ENCODE measurements at places on chromosomes 5 and 9.

DNA sequence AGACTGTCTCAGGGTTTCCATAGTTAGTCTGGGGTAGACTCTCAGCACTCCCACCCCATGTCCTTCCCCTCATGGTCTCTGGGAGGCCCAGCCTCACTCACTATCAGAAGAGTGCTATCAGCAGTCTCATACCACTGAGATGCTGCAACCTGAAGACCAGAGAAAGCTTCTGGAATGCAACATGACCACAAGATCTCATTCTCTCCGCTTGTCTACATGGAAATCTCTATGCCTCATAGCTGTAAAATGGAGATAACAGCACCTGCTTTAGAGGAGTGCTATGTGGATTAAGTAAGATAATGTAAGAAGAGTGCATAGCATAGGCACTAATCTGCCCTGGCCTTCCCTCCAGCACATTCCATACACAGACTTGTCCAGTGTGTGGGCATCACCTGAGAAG, 47.0 kb upstream of the ZNF169 start:
- H3K36me3 ChIP-seq = no peaks in the 10 kb centered on the region
- H3K27ac ChIP-seq = no peak overlapping the region
- no peak for DNase-seq
- H3K27me3 ChIP-seq = peaks cover 1% of the 10 kb centered on the region
- no peak overlapping the region for H3K4me3 ChIP-seq

GRCh38 chr5:89065919-89066318, 182.9 kb upstream of the MEF2C start:
- no peak overlapping the region for H3K27ac ChIP-seq
- DNase-seq = no peak
- H3K4me1 ChIP-seq = no peaks in the 10 kb centered on the region
- no peaks in the 10 kb centered on the region for H3K36me3 ChIP-seq
- no peaks in the 10 kb centered on the region for H3K27me3 ChIP-seq

- no peaks in the 10 kb centered on the region for H3K4me1 ChIP-seq
- H3K36me3 ChIP-seq = no peaks in the 10 kb centered on the region
These were observed 74.8 kb downstream of the SLF1 start for GRCh38 chr5:94693043-94693822.

DNA sequence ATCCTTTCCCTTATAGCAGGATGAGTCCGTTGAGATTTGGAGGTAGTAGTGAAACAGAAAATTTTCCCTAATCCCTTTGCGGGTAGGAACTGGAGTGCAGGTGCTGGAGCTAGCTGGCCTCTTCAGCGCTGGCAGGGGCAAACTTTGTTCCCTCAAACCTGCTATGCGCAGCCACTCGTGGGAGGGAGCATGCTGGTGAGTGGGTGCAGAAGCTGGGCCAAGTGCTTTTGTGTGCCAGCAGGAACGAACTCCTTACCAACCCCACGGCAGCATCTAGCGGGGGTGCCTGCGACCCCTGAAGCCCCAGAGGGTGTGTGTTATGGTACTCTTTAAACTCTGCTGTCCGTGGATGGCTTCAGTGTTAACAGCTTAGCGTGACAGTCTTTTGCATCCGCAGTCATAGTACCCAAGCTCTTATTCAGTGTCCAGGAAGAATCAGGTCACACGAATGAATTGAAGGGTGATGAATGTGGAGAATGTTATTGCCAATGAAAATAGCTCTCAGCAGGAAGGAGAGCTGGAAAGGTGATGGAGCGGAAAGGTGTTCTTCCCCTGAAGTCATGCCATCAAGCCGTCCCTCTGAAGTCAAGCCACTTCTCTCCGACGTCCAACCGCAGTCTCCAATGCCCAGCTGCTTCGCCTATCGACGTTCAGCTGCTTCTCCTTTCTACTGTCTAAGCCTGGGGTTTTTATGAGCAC, 1445.1 kb upstream of the CDH9 start:
- no peak overlapping the region for H3K4me3 ChIP-seq
- H3K27ac ChIP-seq = no peak overlapping the region
- H3K27me3 ChIP-seq = no peaks in the 10 kb centered on the region
- H3K4me1 ChIP-seq = no peaks in the 10 kb centered on the region
- no peak for DNase-seq

DNA sequence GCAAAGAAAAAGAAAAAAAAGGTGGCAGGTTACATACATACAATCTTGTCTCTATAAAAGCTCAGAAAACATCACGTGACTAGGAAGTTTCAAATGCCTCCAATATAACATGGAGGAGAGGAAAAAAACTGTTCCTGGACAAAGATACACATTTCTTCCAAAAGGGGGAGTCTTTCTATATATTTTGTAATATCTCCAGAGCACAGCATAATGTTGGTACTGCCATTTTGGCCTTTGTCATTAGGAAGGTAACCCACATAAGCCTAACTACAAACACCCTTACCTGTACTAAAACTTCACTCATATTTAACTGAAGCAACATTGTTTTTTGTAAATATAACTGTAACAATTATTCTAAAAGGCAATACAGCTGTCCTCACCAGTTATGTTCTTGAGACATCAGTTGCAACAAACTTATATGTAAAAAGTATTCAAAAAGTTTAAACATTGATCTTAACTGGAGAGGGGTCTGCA, 1.2 kb upstream of the BTF3 start:
- DNase-seq = no peak
- peaks cover 31% of the 10 kb centered on the region for H3K4me1 ChIP-seq
- peaks cover 6% of the 10 kb centered on the region for H3K27me3 ChIP-seq
- peaks cover 22% of the 10 kb centered on the region for H3K36me3 ChIP-seq
- no peak overlapping the region for H3K27ac ChIP-seq
- H3K4me3 ChIP-seq = peak overlapping the region; percentile 16

- peaks cover 12% of the 10 kb centered on the region for H3K27me3 ChIP-seq
- H3K36me3 ChIP-seq = no peaks in the 10 kb centered on the region
- peak overlapping the region; percentile 49 for H3K4me3 ChIP-seq
These were observed 12.9 kb downstream of the OR2V2 start for GRCh38 chr5:181160152-181160754.

DNA sequence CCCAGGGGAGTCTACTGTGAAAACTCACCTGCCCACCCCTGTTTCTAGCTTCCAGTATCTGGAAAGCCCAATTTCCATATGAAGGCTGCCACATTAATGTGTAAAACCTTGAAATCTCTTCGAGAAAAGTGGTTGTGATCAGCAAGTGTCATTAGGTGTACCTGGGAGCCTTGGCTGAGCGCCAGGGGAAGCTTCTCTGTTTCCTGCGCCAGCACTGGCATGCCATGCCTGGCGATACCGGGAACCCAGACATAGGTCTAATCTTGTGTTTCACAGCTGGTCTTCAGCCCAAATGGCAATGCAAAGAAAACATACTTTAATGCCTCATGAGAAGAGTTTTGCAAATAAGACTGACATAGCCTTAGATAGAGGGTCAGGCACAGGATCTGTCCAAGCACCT, 101.6 kb downstream of the TENT4A start:
- no peak for DNase-seq
- no peaks in the 10 kb centered on the region for H3K4me1 ChIP-seq
- H3K27ac ChIP-seq = no peak overlapping the region
- H3K4me3 ChIP-seq = no peak overlapping the region
